ENCODE measurements at places on chromosomes 12 and 14.

DNA sequence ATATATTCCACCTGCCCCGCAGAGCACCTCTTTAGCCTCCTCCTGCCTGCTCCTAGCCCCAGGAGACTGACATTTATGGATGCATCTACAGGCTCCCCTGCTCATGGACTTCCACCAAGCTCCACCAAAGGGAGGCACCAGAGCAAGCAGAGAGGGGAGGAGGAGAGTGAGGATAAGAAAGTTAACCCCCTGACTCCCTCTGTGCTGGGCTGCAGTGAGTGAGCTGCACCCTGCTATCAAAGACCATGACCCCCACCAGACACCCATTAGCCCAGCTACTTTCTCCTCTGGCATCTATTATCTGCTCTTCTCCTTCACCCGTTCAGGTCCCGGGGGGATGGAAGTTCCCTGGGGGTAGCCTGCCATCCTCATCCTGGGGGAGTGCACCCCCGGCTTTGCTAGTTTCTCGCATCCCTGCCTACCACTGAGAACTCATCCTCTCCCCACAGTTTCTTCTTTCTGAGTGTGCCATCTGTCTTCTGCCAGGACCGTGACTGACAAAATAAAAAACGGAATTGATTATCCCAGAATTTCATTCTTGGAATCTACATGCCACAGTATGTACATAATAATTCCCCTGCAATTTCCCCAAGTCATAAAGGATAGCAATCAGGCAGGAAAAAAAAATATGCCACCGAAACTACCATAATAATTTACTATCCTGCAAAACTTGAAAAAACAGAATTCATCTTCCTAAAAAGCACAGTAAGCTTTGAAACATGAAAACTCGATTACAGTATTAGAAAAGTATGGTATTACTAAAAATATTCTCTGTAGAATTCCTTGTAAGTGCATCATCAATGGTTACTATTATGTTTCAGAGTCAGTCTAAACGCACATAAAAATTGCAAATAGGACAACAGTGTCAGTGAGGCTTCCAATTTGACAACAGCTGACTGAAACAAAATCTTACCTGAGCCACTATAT is 45.2 kb downstream of the FOXN3 start:
- no peak for DNase-seq

- no peak for DNase-seq
These were observed 1.7 kb downstream of the TEX22 start for GRCh38 chr14:105400016-105400415.

DNA sequence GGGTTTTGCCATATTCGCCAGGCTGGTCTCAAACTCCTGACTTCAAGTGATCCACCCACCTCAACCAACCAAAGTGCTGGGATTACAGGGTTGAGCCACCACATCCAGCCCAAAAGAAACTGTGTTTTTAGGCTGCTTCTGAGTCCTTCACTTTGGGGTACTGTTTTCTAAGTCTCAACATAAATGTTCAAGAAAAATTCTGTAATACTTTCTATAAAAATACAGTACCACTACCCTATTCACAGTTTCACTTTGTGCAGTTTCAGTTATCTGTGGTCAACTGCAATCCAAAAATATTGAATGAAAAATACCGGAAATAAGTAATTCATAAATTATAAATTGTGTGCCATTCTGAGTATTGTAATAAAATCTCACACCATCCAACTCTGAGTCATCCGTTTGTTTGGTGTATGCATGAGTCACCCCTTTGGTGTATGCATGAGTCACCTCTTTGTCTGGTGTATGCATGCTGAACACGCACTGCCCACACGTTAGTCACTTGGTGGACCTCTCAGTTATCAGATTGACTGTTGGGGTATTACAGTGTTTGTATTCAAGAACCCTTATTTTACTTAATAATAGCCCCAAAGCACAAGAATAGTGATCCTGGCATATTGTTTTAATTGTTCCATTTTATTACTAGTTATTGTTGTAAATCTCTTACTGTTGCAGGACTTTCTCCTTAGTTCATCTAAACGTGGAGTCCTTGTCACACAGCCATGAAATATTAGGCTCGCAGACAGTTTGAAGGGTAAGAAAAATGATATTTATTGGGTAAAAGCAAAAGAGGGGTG is 190.2 kb downstream of the FSCB start:
- DNase-seq, result no peak

GRCh38 chr14:101927859-101928258 is 36.5 kb upstream of the DYNC1H1 start:
- no peak for DNase-seq

DNA sequence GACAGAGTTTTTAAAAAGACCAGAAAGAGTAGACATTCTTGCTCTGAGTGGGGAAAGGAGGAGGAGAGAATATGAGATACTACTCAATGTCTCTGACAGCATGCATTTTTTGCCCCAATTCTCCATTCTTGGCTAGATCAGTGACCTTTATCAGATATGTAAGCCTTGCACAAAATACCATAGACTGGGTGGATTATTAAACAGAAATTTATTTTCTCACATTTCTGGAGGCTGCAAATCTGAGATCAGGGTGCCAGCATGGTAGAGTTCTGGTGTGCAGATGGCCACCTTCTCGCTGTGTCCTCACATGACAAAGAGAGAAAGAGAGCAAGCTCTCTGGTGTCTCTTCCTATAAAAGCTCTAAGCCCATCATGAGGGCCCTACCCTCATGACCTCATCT is 38.6 kb downstream of the ANKS1B start:
- DNase-seq, result no peak

GRCh38 chr14:34650786-34651584 is 21.0 kb upstream of the SNX6 start:
- no peak for DNase-seq

DNA sequence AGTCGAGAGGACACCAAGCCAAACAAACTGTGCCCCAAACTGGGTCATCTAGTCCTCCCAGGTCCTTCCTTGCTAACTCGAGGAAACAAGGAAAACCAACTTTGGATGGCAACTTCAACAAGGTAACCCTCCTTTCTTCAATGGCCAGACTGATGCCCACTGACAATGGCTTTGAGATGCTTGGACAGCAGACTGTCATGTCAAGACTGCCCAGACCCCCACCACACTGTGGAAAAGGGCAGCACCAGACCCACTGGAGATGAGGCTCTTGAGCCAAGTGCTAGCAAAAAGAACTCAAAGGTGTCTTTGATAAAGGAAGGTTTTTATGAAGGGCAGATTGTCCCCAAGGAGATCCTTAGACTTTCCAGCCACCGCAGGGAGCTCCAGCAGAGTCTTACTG is 9.0 kb upstream of the CDH24 start:
- DNase-seq, result no peak

All from neuronal stem cell (in vitro differentiated cells).